B cell (primary cell): ENCODE measurements at places on chromosomes 1 and 21.

DNA sequence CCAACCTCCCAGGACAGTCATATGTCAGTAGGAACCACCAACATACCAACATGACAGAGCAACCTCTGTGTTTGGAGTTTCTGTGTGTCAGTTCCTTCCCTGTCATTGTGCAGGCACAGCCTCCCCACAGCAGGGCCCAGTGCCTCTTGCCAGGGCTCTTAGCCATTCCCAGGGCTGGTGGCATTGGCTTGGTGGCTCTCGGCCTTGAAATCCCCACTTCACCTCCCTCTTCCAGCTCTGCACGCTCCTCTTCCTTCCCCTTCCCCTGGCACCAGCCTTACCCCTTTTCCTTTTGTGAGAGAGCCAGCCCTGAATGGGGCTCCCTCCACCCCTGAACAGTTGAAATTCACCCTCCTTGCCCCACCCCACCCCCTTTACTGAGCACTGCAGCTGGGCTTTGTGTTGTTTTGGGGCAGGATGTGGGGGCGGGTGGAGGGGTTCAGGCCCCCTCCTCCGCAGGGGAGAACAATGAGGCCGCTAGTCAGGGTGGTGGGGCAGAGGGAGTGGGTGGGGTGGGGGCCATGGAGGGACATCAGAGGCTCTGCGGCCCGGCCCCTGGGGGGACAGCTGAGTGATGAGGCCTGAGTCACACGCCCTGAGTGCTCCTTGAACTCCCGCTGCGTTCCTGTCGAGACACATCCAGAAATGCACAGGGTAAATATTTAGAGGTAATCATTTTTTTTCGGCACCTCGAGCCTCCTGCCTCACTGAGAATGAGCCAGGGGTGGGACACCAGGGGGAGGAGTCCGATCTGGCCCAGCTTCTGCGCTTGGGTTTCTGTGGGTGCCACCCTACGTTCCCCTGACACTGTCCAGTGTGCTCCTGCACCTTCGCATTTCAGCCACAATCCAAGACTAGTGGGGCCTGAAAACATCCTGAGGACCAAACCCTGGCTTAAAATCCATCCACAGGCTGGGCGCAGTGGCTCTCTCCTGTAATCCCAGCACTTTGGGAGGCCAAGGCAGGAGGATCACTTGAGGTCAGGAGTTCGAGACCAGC, 28.6 kb downstream of the LGR6 start:
- DNase-seq: no peak

DNA sequence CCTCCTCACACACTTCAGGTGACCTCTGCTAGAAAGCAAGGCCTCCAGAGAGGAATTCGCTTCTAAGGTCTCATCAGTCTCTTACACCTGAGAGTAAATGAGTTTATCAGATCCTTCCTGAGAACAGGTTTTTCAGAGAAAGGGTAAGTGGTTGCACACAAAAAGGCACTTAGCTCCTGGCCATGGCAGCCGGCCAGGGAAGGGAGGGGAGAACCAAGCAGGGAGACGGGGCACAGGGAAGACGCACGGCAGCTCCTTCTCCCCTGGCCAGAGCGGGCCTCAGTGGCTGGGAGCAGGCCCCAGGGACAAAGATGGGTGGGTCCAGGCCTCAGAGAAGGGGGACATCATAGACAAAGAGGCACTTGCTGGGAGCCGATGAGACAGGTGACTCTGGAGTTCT, 3.6 kb upstream of the TNNT2 start:
- no peak for DNase-seq

DNA sequence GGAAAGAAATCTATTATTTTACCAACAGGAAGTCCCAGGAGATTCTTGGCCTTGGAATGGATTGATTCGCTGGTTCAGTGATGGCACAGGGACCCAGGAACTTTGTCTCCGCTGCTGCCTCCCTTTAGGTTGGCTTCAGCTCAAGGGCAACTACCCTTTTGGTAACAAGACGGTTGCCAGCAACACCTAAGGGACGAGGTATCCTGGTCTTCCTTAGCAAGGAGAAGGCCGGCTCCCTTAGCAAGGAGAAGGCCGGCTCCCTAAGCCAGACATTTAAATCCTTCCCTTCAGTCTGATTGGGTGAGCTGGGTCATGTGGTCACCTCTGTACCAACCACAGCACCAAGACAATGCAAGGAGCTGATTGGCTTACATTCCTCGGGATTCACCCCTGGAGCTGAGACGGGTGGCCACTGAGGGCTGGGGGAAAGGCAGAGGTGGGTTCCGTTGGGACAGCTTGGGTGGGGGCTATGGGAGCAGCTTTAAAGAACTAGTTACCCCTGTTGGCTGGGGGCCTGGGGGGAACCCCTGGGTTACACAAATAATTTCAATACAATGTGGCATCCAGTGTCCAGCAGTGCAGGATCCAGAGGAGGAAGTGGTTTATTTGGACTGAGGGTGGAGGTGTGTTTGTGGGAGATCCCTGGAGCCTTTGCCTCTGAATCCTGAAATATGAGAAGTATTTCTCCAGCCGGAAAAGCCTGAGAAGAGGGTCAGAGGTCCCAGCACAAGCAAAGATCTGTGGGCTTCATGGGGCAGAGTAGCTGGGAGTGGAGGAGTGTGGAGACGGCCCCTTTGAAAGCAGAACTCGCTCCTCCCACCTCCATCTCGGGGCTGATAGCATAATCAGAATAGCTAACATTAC, 20.7 kb upstream of the CLIC4 start:
- no peak for DNase-seq

- no peak for DNase-seq
Observed at GRCh38 chr1:29425631-29426030, 189.3 kb downstream of the PTPRU start.

DNA sequence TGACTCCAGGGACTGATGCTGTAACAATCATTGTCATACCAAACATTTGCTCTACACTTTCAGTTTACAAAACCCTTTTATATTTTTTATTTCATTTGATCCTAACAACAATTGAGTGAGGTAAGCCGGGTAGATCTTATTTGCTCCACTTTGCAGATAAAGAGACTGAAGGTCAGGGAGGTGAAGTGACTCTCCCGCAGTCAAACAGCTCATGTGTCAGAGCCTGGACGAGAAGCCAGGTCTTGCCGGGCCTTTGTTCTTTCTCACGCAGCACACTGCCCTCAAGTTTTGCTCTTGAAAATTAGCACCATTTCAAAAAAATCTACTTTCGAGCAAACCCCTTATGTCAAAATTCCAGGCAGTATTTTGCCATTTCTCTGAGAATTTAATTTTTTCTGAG, 65.2 kb downstream of the CD247 start:
- no peak for DNase-seq
